ENCODE measurements at places on chromosomes 6 and 20. TPM values are rescaled to one million over a fixed set of nuclear protein-coding genes. Genes with fewer than 3 reads are reported as not detected.

Gene CDC5L
- total RNA-seq = 27.2 TPM

Gene GJA10
- not detected for total RNA-seq

- no peak for DNase-seq
Observed at GRCh38 chr6:37174515-37175331, 4.8 kb downstream of the PIM1 start.

Gene OPRM1
- not detected for total RNA-seq

GRCh38 chr6:37033255-37033654 is 27.8 kb downstream of the FGD2 start:
- DNase-seq = no peak
